NCI-H510A treated with DMSO at 0.1 percent for 48 hours (cell line): ENCODE measurements at places on chromosomes 16 and 17.

- peak; percentile 100 for DNase-seq
Observed at GRCh38 chr16:30922420-30922959, 882 bp upstream of the FBXL19 start.

DNA sequence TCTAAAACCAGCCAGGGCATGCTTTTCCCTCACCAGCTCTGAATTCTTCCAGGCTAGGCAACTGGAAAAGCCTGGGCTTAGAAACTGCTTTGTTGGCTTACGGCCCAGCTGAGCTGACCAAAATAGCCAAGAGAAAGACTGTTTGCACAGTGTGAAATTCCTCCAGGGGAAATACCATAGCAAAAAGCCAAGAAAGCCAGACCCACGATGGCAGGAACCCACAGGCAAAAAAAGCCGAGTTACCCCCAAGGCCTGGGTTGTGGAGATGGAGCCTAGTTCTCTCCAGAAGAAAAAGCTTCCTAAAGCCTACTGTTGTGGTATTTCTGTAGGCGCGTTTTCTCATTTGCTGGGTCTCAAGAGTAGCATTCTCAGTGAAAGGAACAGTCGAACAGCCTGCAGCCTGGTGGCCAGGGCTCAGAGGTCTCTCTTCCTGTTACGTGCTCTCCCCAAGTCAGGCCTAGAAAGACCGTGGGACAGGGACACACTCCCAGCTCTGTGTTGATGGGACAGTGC, 9.2 kb downstream of the SP2 start:
- DNase-seq: no peak

DNA sequence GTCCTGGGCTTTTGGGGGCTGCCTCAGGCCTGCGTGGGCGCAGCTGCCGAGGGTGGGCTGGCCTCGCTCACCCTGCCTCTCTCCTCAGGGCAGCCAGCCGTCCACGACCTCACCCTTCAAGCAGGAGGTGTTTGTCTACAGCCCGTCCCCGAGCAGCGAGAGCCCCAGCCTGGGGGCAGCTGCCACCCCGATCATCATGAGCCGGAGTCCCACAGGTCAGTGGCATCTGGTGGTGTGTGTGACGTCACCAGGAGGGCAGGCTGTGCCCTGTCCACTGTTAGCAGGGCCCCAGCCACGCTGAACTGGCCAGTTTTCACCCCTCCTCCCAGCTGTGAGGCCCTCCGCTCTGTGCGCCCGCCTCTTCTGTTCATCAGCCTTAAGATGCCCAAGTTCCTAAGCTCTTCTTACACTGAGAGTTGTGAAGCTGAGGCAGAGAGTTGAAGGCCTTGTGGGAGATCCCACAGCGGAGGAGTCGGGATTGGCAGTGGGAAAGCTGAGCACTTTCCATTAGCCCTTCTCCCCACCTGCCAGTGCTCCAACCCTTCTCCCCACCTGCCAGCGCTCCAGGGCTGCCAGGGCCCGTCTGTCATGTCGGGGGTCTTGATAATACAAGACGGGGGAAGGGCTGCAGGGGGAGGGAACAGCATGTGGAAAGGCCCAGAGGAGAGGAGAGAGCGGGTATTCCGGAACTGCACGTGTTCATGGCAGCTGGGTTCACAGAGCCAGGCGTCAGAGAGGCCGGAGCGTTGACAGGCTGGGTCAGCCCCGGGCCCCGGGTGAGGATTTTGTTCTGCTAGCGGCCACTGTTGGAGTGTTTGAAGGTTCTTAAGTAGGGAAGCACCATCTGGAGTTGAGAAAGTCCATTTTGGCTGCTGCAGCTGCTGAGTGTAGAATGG, 36.3 kb downstream of the OR1D5 start:
- DNase-seq: no peak

DNA sequence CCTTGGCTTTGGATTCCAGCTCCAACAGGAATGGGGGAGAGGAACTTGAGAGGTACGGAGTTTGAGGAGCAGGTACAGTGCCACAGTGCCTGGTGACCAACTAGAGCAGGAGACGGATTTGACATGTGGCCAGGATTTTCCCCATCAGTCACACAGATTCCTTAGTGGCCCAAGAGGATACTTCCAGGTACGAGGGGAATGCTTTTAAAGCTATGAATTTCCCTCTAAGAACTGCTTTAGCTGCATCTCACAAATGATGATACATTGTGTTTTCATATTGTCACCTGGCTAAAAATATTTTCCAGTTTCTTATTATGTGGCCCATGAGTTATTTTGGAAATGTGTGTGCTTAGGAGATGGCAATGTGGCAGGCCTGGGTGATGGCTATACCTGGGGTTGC, 98.3 kb downstream of the ABCC6 start:
- DNase-seq: no peak

DNA sequence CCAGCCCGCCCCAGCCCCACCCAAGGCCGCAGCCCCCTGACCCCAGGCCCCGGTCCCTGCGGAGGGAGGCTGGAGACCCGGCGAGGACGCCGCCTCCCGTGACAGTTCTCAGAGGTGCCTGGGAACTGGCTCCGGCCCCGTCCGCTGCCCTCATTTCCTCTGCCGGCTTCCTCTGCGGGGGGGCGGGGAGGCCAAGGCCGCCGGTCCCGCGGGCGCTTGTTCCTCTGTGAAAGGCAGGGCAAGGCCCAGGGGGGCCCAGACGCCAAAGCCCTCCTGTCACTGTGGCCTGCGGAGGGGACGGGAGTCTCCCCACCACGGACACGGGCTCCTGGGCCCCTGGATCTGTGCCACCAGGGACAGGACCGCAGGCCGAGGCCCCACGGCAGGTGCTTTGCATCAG, 5.0 kb upstream of the PVALEF start:
- DNase-seq: no peak

- DNase-seq: no peak
Observed at GRCh38 chr16:85320677-85321385, 208.6 kb upstream of the CIBAR2 start.

DNA sequence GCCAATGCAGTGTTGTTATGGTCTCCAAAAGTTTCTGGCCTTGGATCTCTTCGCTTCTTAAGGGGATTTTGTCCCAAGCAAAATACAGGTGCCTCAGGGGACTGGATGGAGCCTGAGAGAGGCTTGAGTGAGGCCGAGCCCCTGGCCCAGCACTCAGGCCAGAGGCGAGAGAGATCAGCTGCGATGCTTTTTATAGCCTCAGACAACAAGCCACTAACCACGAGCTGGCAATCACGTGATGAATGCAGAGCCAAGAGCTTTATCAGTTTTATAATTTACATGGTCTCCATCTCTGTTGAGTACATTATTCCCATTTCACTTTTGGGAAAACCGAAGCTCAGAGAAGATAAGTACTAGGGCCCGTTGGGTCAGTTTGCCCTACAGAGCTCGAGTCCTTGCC, 360.0 kb upstream of the CDH5 start:
- no peak for DNase-seq
